ENCODE measurements at places on chromosomes 4 and X.

- no peak for DNase-seq
Observed at GRCh38 chr4:135605076-135605475, 1403.5 kb upstream of the PABPC4L start.

DNA sequence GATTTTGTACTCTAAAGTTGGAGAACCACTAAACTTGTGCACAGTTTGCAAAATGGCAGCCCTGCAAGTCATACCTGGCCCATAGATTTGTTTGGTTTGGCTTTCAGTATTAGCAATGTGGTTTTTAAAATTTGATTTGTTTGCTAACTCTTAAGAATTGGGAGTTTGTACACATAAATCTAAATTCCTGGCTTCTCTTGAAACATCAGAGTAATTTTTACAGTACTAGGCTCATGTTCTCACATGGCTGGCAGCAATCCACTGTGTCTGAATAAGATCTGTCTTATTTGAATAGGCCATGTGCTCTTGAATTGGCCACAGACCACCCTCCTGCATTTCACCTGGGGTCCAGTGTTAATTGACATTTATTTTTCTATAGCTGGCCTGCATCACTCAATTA lies 21.3 kb downstream of the DIAPH2 start:
- DNase-seq = no peak

DNA sequence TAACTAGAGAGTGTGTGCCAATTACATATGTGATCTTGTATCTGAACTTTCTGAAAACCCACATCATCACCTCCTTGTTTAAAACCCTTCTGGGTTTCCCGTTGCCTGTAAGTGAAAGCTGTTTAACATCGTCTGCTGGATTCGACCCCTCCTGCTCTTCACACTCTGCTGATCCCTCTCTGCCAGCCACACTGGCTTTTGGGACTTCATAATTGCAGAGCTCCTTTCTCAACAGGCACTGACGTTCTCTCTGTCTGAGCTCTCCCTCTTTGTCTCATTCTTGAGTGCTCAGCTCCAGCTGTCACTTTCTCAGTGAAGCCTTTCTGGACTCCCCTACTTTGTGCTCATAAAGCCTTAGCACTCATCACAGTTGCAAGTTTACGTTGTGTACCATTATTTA lies 153.9 kb downstream of the CEP135 start:
- no peak for DNase-seq

DNA sequence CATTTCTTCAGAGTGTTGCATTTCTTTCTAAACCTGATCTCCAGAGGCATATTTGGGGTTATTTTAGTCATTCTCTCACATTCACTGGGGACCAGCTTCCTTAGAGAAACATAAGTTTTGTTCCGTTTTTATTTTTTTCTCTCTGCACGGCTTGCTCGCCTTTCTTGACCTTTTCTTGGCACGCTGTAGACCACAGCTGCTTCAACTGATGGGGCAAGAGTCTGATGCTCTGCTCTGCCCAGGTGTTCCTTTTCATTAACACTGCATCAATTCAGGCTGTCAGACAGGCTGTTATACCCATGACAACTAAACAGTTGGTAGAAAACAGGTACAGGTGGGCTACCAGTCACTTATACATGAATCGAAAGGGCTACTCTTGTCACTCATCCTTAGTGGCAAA lies 682.2 kb upstream of the DIAPH2 start:
- DNase-seq = no peak

DNA sequence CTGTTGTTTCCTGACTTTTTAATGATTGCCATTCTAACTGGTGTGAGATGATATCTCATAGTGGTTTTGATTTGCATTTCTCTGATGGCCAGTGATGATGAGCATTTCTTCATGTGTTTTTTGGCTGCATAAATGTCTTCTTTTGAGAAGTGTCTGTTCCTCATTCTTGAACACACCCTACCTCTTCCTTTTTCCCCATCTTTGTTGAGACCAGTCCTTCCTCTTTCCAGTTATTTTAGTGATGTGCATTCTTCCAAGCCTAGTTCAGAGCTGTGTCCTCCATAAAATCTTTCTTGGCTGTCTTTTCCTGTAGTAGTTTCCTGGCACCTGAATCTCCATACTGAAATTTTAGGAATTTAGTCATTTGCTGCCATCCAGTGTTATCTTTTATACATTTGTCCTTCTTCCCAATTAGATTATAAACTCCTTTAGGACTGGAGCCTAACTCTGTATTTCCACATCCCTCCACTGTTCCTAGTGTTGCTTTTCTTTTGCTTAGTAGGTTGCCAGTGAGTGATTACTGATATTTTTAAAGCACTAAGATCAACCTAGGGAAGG lies 11.4 kb downstream of the FHIP1A start:
- no peak for DNase-seq

DNA sequence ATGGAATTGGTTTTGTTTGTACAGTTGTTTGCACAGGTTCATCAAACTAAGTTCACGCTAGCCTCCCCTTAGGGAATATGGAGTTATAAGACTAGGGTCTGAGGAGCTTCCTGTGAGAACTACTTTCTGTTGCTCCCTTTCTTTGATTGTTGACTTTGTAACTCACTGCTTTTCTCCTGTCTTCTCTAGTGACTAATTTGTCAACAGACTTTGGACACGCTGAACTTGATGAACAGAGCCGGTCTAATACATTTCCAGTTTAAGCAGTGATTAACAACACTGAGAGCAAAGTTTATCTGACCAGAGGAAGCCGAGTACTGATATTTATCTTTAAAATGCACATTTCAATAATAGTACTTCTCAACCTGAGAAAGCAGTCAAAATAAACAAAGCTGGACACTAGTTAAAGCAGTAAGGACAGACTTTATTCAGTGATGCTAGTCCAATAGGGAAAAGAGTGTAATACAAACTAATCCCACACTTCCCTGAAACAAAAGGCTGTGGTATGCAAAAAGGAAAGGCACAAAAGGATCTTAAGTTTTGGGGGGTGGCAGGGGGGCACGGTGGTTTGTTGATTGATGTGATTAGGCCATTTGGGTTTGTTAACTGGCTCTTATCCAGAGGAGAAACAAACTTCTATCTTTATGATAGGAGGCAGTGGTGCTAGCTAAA lies 2.7 kb upstream of the NUDT9 start:
- DNase-seq = no peak

DNA sequence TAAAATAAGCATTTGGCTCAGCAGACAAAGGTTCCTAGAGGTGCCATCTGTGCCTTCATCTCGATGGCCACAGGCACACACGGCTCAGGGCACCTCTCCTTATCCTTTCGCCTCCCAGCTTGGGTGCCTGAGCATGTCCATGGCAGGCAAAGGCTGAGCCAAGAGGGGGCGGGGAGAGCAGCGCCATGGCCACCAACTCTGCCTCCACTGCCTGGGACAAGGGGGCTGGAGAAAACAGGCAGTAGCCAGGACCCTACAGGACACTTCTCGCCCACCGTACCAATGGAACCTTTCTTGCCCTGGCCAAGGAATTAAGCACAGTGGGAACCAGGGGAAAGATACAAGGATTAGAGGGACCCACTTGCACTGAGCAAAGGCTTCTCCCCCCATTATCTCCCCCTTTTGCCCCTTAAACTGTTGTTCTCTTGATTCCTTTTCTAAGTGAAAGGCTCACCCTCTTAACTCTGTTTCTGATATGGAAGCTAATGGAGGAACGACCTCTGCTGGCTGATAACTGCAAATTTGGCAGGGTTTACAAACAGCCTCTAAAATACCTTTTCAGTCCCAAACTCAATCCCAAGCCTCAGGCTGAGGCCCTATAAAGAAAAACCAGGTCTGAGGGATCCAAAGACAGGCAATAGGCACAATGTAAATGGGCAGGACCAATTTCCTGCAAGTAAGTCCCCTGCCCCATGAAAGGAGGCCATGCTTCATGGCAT lies 335.2 kb downstream of the ADAM29 start:
- no peak for DNase-seq

GRCh38 chrX:29547877-29548276 lies 667.5 kb upstream of the MAGEB2 start:
- DNase-seq = no peak

- no peak for DNase-seq
Observed at GRCh38 chrX:131187206-131187605, 101.9 kb downstream of the IGSF1 start.

DNA sequence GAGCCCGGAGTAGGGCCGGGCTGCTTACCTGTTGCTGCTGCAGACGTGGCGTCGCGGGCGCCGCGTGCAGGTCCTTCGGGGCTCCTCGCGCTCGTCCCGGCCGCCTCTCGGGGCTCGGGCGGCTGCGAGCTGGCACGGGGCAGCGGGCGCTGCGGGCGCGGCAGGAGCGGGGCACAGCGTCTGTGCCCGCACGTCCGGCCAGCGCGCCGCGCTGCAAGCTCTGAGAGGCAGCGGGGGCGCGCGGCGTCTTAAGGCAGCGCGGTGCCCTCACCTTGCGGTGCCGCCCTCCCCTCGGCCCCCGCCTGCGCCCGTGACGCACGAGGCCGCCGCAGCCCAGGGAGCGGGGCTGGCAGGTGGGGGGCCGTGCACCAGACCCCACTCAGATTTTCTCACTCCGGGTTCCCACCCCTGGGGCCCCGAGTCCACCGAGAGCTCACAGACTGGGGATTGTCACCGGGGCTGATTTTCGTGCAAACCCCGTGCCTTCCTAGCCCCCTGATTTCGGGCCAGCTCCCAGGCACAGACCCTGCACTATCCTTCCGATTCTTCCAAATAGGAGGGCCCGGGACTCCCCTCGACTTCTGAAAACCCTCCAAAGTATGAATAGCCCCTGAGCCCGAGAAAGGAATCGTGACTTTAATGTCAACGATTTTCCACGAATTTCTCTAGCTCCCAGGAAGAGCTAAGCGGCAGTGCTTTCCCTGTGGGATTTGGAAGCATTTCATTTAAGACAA lies at the start of gene GPR101:
TSS of gene GPR101 (minus strand) at position 222 of the 734 bp plus-strand sequence. CDS start 2,321 bp downstream, outside the sequence.
- DNase-seq = no peak

GRCh38 chrX:154135458-154136229 lies 8.4 kb upstream of the OPN1LW start:
- no peak for DNase-seq

DNA sequence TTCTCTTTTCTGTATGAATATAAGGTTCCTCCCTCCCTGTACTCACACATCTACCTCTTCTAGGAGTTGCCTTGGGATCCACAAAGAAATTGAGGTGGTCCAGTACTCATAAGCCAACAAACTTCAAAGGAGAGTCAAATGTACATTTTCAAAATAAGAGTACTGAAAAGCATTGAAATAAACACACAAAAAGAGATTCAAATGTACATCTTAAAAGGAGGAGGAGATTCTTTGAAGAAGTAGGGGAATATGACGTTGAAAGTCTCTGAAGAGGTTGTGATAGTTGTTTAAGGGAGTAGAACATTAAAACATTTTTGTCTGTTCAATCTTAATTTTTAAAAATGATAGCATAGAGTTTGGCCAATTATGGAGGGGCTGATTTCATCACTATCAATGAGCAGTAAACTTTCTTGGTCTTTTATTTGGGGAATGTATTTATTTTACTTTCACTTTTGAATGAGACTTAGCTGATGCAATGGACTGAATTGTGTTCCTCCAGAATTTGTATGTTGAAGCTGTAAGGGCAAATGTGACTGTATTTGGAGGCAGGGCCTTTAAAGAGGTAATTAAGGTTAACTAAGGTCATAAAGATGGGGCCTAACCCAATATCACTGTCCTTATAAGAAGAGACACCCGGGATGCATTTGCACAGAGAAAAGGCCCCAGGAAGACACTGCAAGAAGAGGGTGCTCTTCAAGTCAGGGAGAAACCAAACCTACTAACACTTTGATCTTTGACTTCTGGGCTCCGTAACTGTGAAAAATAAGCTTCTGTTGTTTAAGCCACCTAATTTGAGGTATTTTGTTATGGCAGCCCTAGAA lies 226.3 kb upstream of the PGRMC2 start:
- DNase-seq = no peak

DNA sequence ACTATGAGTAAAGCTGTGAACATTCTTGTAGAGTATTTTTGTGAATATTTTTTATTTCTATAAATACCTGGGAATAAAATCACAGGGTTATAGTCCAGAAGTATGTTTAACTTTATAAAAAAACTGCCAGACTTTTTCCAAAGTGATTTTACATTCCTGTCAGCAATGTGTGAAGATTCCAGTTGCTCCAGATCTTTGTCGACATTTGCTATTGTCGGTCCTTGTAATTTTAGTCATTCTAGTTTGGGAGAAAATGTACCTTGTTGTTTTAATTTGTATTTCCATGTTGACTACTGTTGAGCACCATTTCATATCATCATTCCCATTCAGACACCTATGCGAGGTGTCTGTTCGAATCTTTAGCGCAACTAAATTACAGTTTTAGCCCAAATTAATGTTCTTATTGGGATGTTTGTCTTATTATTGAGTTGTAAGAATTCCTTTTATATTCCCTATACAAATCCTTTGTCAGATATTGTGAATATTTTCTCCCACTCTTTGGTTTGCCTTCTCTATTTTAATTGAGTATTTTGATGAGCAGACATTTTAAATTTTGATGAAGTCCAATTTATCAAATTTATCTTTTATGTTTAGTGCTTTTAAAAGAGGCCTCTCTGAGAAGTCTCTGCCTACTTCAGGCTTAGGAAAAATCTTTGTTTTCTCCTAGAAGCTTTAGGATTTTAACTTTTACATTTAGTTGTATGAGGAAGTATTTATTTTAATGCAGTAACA lies 2.6 kb downstream of the CEP135 start:
- DNase-seq = no peak

All from pulmonary artery endothelial cell (primary cell).